NCI-H2227 treated with DMSO at 0.1 percent for 48 hours (cell line): ENCODE measurements at places on chromosomes 2 and 18.

- no peak for DNase-seq
Observed at GRCh38 chr2:148165975-148166374, 145.1 kb downstream of the MBD5 start.

GRCh38 chr2:132547090-132547687, 122.8 kb downstream of the LYPD1 start:
- peak; percentile 54 for DNase-seq

GRCh38 chr18:34643989-34644388, 66.1 kb upstream of the DTNA start:
- DNase-seq, result no peak

DNA sequence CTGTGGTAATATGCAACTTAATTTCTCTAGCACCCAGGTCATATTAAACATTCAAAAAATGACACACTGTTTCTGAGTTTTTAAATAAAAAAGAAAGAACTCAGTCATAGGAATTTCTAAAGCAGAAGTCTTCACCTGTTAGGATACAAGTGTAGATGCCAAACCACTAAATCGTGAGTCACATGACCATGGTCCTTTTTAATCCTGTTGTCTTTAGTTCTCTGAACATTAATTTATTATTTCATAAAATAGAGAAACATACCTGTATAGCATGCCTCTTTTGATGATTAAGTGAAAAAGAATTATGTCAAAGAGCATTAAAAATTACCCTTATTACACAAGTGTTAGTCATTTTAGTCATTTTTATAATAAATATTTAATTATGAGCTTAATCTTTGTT, 398.8 kb downstream of the CCDC85A start:
- no peak for DNase-seq

GRCh38 chr2:64204703-64205102, 60.5 kb upstream of the PELI1 start:
- no peak for DNase-seq

DNA sequence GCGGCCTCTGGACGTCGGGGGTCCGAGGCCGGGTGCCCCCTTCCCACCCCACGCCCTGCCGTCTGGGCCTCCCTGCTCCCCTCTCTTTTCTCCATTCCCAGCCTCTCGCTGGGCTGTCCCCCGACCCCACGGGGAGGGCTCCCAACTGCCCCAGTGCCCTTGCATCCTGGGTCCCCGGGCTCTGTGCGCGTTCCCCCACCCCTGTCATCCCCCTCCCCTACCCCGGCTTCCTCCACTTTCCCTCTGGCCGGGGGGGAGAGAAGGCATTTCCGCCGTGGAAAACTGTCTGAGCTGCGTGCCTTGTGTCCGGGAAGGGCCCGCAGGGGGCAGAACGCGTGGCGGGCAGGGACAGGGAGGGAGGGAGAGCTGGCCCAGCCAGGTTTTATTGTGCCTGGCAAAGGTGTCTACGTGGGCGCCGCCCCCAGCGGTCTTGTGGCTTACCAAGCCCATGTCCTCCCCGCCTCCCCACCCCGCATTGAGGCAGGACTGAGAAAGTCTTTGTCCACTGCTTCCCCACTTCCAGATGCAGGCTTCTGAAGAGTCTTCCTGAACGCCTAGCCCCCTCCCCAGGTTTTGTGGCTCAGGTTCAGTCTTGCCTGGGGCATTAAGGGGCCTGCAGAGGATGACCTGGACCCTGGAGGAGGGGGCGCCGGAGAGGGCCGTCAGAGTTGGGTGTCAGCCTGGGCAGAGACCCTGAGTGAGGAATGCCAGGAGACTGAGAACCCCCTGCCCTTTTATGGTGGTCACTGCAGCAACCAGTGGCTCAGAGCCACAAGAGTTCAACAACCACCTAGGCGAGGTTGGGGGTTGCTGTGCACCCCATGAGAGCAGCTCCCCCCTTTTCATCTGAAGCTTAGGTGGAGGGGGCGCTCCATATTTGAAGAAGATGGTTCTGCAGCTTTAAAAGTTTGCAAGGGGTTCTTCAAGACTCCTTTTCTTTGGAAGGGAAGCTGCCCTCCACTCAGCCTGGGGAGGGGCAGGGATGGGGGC, 1.3 kb downstream of the ITM2C start:
- DNase-seq, result peak; percentile 16

DNA sequence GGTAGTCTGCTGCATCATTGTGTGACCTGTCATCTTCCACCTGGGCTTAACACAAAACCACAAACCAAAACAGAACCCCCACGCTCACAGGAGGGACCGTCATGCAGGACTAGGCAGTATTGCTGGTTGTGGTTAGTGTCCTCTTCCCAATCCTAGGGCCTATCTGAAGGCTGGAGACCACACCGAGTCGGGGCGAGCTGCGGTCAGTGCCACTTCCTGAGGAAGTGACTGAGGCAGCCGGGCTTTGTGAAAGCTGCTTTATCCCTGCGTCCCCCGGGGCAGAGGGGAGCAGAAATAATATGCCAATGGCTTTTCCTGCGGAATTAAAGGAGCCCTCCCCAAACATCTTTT, 22.9 kb downstream of the ZNF532 start:
- no peak for DNase-seq

DNA sequence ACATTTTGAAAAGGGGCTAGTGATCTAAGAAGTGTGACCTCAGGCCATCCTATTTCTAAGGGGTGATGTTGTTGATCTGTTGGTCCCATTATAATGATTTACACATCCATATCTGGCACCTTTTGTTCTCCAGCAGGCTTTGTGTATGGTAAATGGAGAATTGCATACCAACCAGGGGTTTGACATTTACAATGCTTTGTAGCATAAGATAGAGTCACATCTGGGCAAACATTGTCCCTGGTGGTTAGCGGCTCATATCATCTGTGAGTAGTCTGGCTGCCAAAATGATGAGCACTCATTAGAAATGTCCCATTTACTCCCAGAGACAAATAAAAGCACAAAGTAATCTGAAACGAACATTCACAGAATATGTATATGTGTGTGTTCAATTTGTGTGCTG, 1775.5 kb upstream of the CELF4 start:
- DNase-seq, result peak; percentile 59

- no peak for DNase-seq
Observed at GRCh38 chr2:45102141-45102540, 92.9 kb upstream of the SIX2 start.

- no peak for DNase-seq
Observed at GRCh38 chr2:26412091-26412673, 10.5 kb downstream of the DRC1 start.

GRCh38 chr2:8456151-8457091, 225.4 kb upstream of the ID2 start:
- DNase-seq, result no peak
